Activated CD8-positive, alpha-beta memory T cell treated with anti-CD3 and anti-CD28 coated beads for 4 hours (primary cell): ENCODE measurements at places on chromosomes 4 and X.

DNA sequence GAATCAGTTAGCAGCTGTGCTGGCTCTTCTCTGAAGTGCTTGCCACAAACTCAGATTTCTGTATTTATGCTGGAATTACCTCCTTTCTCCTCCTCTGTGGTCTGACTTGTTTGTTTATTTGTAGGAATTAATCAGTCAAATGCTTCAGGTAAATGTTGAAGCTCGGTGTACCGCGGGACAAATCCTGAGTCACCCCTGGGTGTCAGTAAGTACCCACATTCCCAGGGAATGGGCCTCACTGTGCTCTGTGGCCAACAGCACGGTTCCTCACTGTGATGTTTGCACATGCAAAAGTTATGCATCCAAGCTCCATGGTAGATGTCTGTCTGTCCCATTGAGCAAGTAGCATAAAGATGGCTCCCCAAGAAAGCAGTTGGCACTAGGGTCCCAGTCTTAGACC, 169.9 kb downstream of the DCLK2 start:
- DNase-seq: no peak

DNA sequence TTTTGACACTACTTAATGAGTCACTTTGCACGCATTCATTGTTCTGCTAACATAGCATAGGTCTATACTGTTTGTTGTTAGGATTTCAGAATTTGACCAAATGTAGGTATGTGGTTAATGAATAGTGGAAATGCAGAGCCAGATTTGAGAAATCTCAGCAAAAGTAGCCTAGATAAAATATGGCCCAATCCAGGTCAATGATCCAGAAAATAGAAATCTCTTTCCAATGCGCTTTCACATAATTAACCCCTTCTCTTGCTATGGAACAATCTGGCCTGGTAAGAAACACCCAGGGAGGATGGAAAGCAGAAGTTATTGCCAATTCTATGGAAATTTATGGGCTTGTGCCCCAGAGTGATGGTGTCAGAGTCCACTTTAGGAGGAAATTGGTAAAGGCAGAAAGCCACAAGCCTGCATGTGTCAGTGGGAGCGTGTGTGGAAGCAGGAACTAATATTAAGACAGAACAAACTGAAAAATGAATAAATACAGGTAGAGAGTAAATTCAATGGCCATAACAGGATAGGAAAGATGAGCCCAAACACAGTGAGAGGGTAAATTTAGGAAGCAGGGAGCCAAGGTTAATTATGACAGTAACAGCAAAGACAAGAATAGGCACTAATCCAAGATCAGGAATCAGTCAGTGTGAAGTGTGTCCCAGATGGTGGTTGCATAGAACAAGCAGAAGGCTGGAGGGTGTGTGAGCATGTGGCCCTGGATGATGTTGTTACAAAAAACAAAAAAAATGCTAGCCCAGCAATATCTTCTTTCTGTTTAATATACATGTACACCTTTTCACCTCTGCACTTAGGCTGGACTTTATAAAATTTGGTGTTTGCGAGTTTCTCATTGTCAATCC, 102.9 kb downstream of the SYTL5 start:
- no peak for DNase-seq

- no peak for DNase-seq
These were observed 5.6 kb downstream of the SEPTIN11 start for GRCh38 chr4:76955182-76955581.

DNA sequence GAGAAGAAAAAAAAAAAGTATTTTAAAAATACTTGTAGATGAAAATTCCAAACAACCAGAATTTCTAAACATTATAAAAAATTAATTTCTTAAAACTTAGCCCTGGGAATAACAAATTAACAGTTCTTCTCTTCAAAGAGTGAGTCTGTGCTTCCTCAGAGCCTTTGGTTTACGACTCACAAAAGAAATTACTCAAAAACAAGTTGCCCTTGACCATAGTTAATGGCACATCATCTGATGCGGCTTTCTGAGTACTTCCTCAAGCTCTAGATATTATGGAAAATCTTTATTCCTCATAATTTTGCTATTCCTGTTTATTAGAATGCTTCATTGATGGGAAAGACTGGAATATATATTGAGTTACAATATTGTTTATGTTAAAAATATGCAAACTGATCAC, 23.7 kb downstream of the TAPT1 start:
- DNase-seq: no peak

DNA sequence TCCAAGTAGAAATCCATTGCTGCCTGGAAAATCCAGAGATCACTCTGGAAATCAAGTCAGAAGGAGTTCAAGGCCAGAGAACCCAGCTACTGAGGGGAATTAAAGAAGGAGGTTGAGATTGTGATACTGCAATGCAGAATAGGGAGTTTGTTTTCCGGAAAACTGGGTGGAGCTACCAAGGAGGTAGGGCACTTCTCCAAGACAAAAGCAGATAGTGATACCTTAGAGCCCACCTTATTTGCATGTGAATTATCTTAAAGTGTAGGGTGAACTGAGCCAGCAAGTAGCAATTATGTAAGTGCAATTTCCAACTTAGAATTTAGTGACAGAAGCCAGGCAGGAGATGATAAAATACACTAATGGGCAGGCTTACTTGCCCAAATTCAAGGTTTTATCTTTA, 178.9 kb downstream of the MID1 start:
- no peak for DNase-seq

- no peak for DNase-seq
These were observed 63.2 kb upstream of the UGT2B7 start for GRCh38 chr4:69032847-69033638.

- DNase-seq: no peak
These were observed 205.7 kb downstream of the AR start for GRCh38 chrX:67749536-67749935.

GRCh38 chr4:3838437-3839380, 72.5 kb downstream of the ADRA2C start:
- no peak for DNase-seq

DNA sequence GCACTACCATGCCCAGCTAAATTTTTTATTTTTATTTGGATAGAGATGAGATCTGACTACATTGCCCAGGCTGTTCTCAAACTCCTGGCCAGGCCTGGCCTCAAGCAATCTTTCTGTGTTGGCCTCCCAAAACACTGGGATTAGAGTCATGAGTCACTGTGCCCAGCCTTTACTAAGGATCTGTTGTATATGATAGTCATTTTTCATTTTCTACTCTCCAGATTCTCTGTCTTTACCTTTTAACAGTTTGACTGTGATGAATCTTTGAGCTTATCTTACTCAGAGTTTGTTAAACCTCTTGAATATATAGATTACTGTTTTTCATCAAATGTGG, 161.8 kb downstream of the FNIP2 start:
- DNase-seq: no peak

DNA sequence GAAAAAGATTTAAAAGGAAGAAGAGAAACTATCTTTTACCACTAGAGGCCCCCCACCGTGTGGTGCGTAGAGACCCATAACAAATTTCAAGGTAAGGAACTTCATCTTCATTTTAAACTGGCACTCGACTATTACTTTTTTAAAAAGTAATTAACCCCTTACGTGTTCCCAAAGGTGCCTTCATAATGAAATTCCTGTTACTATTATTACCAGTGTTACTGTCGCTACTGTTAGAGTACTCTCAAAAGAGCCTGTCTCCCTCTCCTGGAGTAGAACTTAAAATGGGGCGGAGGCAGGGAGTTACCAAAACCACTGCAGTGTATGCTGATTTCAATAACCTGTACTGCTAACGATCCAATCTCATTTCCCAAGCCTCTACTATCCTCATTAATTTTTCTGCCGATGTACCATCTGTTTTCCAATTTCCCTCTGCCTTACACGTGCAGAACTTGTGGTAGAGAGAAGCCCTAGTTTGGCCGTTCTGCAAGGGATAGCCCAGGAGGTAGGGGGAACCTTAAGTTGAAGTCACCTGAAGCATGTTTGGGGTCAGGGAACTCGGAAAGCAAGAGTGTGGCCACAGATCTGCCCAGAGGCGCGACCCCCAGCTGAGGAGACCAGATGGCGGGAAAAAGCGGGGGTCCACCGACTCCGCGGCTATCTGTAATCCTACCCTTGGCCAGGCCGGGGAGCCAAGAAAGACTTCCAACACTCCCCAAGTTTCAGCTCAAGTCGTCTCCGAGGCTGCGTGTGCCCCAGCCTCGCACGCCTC, 720 bp upstream of the STK26 start:
- no peak for DNase-seq

- no peak for DNase-seq
These were observed 164.1 kb downstream of the EFNB1 start for GRCh38 chrX:68992821-68993397.

- DNase-seq: no peak
These were observed 7.9 kb downstream of the HTRA3 start for GRCh38 chr4:8277356-8278008.
